Renal cortical epithelial cell (primary cell): ENCODE measurements at places on chromosomes 12 and 14. TPM values are rescaled to one million over a fixed set of nuclear protein-coding genes. Genes with fewer than 3 reads are reported as not detected.

DNA sequence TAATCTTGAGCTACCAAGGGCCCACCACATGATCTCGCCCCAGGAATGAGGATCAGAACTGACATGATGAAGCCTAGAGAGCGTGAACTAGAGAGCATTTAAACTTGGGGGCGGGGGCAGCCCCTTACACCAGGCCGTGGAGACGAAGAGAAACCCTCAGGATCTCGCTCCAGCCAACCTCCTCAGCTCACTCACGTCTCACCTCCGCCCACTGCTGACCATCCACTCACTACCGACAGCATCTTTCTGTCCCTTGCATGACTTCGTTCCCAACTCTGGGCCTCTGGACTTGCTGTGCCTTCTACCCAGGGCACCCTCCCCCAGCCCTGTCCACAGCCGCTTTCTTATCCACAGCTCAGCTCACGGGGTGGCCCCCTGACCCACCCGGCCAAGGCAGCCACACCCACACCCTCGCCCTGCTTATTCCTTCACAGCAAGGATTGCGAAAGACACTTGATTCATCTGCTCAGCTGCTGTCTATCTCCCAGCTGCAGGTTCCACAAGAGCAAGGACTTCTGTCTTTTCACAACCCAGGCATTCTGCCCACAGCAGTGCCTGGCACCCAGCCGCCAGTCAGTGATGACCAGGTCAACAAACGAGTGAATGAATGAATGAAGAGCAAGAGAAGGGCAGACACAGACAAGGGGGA, 6.4 kb downstream of the STX2 start:
- DNase-seq: peak; percentile 66

DNA sequence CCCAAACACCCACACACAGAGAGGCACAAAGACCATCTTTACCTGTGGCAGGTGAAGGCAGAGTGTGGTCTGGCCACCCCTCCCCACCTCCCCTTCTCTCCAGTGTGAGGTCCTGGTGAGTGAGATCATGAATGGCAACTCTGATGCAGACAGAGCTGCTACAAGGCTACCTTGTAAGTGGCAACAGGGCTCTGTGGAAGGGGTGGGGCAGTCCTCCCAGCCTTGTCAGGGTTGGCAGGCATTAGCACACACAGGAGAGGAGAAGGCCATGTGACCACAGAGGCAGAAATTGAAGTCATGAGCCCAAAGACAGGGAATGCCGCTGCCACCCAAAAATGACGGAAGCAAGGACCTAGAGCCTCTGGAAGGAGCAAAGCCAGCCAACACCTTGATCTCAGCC, 30.7 kb downstream of the VWF start:
- peak; percentile 50 for DNase-seq

- no peak for DNase-seq
Observed at GRCh38 chr14:50854521-50854920, 17.3 kb upstream of the ABHD12B start.

The PDE3A gene
- under 0.01 and 0.10 TPM in 2 replicates for total RNA-seq

GRCh38 chr12:76010732-76011458, 20.7 kb downstream of the PHLDA1 start:
- DNase-seq: no peak
